ENCODE measurements at places on chromosomes 13 and 19. TPM values are rescaled to one million over a fixed set of nuclear protein-coding genes. Genes with fewer than 3 reads are reported as not detected.

DNA sequence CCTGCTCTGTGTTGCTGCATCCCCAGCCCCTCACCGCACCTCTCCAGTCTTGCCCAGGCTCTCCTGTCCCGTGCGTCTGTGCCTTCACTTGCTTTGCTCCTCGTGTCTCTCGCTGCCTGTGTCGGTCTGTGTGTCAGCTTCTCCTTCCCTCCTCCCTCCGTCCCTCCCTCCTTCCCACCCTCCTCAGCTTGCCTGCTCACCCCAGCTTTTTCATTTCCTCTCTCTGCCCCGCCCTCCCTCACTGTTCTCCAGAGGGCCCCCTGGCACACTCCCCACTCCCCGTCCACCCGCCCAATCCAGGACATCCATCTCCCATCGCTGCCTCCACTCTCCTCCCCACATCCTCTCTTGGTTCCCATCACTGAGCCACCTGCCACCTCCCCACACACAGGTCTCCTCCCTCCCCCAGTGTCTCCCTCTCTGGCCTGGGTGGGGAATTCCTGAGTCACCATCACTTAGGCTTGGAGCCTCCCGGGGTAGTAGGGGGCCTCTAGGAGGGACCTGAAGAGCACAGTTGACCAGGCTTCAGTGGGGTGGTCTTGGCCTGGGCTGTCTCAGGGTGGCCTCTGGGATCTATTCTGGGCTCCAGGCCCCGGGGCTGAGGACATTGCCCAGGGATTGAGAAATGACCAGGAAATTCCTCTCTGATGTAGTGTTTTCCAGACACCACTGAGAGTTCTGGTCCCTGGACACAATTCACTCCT, at the start of gene PTGIR:
TSS of gene PTGIR (minus strand) at position 132 of the 704 bp plus-strand sequence. CDS start 864 bp downstream, outside the sequence.
- no peak within 1 kb of the TSS for H3K4me3 ChIP-seq
- H3K4me1 ChIP-seq: peaks cover 50% of the 10 kb centered on the region
- no peak for DNase-seq

ZNF66 gene
- 2.8 TPM for polyA plus RNA-seq

- no peaks in the 10 kb centered on the region for H3K36me3 ChIP-seq
- no peaks in the 10 kb centered on the region for H3K4me1 ChIP-seq
- peaks cover 34% of the 10 kb centered on the region for H3K27me3 ChIP-seq
- no peak for DNase-seq
- no peak overlapping the region for H3K4me3 ChIP-seq
Measured at GRCh38 chr13:110799246-110800236, 86.0 kb downstream of the ING1 start.

SIGLEC8 gene
- polyA plus RNA-seq: 2.1 TPM

ARL11 gene
- polyA plus RNA-seq: 2.7 TPM

DNA sequence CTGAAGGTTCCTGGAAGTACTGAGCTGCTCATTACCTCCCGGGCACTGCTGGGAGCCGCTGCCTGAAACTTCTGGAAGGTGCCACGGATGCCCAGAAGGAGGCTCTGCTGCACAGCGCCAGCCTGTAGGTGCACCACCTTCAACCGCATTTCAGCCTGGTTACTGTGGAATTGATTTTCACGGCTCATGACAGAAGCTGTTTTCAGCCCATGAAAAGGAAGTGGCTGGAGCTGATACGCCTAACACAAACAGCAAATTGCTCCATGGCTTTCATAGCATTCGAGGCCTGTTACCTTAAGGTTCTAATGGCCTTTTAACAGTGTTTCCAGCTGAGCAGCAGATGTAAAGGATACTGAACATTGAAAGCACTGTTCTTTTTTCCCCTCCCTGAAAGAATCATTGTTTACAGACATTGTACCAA, 22.0 kb downstream of the GPC6 start:
- DNase-seq: no peak
- H3K36me3 ChIP-seq: no peaks in the 10 kb centered on the region
- H3K4me1 ChIP-seq: no peaks in the 10 kb centered on the region
- H3K27me3 ChIP-seq: no peaks in the 10 kb centered on the region

DNA sequence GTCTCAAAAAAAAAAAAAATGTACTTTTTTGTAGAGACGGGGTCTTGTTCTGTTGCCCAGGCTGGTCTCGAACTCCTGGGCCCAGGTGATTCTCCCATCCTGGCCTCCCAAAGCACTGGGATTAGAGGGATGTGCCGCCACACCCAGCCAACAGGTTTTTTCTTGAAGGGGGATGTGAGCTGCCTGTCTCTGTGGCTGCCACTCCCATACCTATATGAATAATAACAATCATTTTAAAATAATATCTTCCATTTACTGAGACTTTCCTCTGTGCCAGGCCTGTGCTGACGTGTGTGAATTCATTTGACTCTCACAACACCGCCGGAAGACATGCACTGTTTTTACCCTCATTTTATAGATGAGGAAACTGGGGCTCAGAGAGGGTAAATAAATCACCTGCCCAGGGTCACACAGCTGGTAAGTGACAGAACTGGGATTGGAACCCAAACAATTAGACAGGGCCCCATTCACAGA, 7.2 kb upstream of the BCL3 start:
- no peaks in the 10 kb centered on the region for H3K36me3 ChIP-seq
- H3K4me1 ChIP-seq: peaks cover 30% of the 10 kb centered on the region
- peaks cover 25% of the 10 kb centered on the region for H3K27me3 ChIP-seq
- no peak for DNase-seq
- peak overlapping the region; percentile 62 for H3K27ac ChIP-seq

SLC25A23 gene
- polyA plus RNA-seq: 8.8 TPM

DNA sequence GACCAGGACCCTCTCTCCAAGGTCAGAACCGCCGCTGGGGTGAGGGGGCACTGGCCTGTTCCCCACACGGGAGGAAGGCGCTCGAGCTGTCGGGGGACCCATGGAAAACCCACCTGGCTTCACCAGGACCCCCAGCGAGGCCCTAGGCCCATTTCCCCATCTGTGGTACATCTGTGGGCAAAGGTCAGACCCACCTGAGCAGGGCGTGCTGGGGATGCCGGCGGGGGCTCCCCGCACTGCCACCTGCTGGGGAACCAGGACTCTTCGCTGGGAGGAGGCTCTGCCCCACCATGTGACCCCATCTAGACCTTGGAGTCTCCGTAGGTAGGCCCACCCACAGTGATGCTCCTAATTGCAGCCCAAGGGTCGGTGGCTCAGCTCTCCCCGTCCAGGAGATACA, 511 bp downstream of the WDR88 start:
- H3K4me1 ChIP-seq: no peaks in the 10 kb centered on the region
- H3K27ac ChIP-seq: no peak overlapping the region
- no peak for DNase-seq
- no peaks in the 10 kb centered on the region for H3K27me3 ChIP-seq
- peaks cover 9% of the 10 kb centered on the region for H3K36me3 ChIP-seq

DNA sequence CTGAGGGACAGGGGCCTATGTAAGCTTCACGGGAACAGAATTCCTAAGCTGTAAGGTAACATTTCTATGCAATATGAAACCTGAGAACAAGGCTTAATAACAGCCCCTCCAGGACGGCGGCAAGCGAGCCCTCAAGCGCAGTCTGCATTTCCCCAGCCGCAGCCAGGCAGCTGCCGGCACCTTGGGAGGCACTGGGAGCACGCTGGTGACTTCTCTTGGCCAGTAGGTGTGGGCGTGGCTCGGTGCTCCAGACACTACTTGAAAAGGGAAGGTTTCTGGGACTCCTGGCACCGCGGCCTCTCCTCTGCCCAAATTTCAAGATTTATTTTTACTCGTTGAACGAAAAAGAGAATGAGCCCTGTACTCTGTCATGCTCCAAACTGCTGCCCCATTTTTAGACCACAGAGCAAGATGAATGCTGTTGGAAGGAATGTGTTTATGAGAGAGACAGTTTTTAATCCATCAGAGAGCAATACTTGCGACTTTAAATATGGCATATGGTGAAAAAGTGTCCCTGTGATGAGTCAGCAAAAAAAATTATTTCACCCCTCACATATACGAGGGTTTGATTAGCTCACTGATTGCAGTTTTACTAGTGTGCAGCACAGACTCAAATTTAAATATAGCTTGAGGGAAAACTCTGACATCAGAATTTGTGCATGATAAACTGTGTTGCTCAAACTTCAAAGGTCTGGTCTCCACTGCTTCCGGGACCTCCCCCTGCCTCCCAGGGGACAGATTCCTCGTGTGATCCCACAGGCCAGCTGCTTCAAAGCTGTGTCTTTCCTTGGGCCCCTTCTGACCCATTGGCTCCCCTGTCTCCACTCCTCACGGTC, 81.2 kb downstream of the COL4A2 start:
- H3K27ac ChIP-seq: peak overlapping the region; percentile 76
- no peaks in the 10 kb centered on the region for H3K36me3 ChIP-seq
- no peak overlapping the region for H3K4me3 ChIP-seq
- no peak for DNase-seq
- H3K27me3 ChIP-seq: peaks cover 23% of the 10 kb centered on the region

PRODH2 gene
- 0.23 TPM for polyA plus RNA-seq

DNA sequence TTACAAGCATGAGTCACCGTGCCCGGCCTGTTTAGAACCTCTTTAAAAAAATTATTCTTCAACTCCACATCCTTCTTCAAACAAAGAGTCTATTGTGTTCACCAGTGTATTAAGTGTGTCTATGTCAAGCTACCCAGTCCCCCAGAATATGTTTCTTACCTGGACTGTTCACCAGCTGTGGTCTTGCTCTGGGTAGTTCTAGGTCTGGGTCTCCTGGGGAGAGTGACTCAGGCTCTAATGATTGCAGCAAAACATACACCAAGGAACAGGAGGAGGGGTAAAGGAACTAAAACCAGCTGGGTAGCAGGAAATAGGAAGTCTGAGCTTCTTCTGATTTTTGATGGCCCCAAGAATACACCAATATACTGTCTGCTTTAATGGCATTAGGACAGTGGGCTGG, at the start of gene FPR1:
TSS of gene FPR1 (minus strand) at position 224 of the 400 bp plus-strand sequence. CDS start 4,884 bp downstream, outside the sequence.
- no peak within 1 kb of the TSS for H3K27ac ChIP-seq
- no peak within 1 kb of the TSS for H3K4me3 ChIP-seq
- no peak for DNase-seq
- no peaks in the 10 kb centered on the region for H3K27me3 ChIP-seq
- H3K36me3 ChIP-seq: no peaks in the 10 kb centered on the region

SIGLECL1 gene
- 0.09 TPM for polyA plus RNA-seq

- H3K4me1 ChIP-seq: no peaks in the 10 kb centered on the region
- no peaks in the 10 kb centered on the region for H3K36me3 ChIP-seq
- DNase-seq: no peak
- H3K27me3 ChIP-seq: no peaks in the 10 kb centered on the region
- H3K27ac ChIP-seq: no peak overlapping the region
Measured at GRCh38 chr13:99075268-99076191, 97.7 kb upstream of the DOCK9 start.

GRCh38 chr13:55660851-55661250, 1479.9 kb upstream of the PRR20A start:
- H3K27ac ChIP-seq: no peak overlapping the region
- no peak for DNase-seq
- H3K4me3 ChIP-seq: no peak overlapping the region

GRCh38 chr13:95243207-95243606, 58.0 kb downstream of the ABCC4 start:
- DNase-seq: no peak
- H3K27ac ChIP-seq: no peak overlapping the region
- H3K36me3 ChIP-seq: no peaks in the 10 kb centered on the region
- no peaks in the 10 kb centered on the region for H3K4me1 ChIP-seq
- H3K4me3 ChIP-seq: no peak overlapping the region
- no peaks in the 10 kb centered on the region for H3K27me3 ChIP-seq

DNA sequence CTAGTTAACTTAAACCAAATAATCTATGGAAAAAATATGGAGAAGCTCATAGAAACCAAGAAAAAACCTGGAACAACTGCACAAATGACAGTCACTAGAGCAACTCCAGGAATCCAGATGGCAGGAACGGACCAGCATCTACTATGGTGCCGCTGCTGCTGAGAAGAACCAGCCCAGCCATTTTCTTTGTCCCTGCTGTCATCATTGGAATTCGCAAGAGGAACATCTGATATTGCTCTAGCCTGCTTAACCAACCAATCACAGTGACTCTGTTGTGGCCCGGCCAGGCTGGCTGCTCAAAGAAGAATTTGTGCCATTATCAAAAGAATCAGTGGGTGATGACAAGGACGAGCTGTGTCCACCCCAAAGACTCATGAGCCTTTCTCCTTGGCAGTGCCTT, 33.1 kb upstream of the CEBPA start:
- no peaks in the 10 kb centered on the region for H3K4me1 ChIP-seq
- no peak overlapping the region for H3K4me3 ChIP-seq
- DNase-seq: no peak
- H3K36me3 ChIP-seq: no peaks in the 10 kb centered on the region

- no peak for DNase-seq
- H3K36me3 ChIP-seq: no peaks in the 10 kb centered on the region
- H3K4me3 ChIP-seq: no peak overlapping the region
- no peak overlapping the region for H3K27ac ChIP-seq
- no peaks in the 10 kb centered on the region for H3K27me3 ChIP-seq
- no peaks in the 10 kb centered on the region for H3K4me1 ChIP-seq
Measured at GRCh38 chr13:29438769-29439168, 156.7 kb downstream of the SLC7A1 start.

GRCh38 chr13:95113601-95114000, 187.7 kb downstream of the ABCC4 start:
- no peaks in the 10 kb centered on the region for H3K4me1 ChIP-seq
- H3K27me3 ChIP-seq: no peaks in the 10 kb centered on the region
- no peak overlapping the region for H3K4me3 ChIP-seq
- H3K36me3 ChIP-seq: no peaks in the 10 kb centered on the region
- no peak overlapping the region for H3K27ac ChIP-seq

FFAR2 gene
- 1.1 TPM for polyA plus RNA-seq
